ENCODE measurements at places on chromosomes 4 and X.

DNA sequence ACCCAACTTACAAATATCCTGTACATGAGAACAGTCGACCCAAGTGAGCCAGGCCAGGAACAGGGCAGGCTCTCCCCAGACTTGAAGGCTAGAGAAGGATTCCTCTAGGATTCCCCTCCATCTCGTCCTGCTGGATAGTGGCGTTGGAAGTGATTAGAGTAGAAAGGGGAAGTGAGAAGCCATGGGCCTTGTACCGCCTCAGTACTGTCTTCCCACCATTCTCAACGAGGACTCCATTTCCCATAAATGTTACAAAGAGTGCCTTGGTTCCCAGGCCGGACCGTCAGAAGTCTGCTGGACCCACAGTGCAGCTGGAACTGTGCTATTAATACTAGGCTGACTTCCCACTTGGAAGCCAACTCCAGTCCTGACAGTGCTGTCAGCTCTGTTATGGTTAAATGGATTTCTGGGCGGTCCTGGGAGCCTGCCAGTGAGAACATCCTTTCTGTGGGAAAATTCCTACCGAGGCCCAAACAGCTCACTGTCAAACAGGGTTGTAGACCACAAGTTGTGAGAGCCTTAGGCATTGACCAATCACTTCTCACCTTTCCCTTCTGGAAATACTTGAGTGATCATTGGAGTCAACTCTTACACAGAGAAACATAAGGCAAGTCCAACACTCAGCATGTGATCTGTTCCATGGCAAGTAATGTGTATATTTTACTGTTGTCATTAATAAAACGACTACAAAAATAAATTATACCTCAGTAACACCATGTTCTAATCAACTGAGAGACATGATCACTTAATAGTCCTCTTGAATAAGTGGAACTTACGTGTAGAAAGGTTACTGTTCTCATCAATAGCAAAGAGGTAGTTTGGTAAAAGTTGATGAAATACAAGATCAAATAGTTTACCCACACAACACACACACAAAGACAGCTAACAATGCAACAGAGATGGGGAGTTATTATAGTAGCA lies 58.4 kb downstream of the AMELX start:
- DNase-seq = no peak

- no peak for DNase-seq
Measured at GRCh38 chrX:20653070-20653469, 386.4 kb upstream of the RPS6KA3 start.

GRCh38 chr4:138003248-138003647 lies 238.9 kb downstream of the SLC7A11 start:
- DNase-seq = no peak

DNA sequence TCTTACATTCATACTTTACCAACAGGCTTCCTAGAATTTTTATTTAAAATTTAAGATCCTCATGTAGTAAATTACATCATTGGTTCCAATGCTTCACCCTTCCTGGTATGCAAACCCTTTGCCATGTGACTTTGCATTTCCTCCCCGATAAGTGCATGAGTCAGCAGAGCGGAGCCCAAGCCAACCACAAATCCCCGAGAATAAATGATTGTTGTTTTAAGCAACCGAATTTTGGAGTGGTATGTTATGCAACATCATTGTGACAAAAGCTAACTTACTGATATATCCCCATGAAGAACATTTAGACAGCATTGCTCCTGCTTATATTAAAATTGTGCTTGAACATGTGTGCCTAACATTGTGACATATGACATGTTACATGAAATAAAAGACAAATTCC lies 199.4 kb upstream of the DDX53 start:
- no peak for DNase-seq

- no peak for DNase-seq
Measured at GRCh38 chr4:182809417-182810102, 107.6 kb downstream of the DCTD start.

GRCh38 chr4:39530682-39531081 lies 3.4 kb upstream of the UGDH start:
- DNase-seq = no peak

GRCh38 chrX:151176231-151176750 lies at the start of gene GPR50:
Gene GPR50, plus strand, starts transcription at chrX:151176584. Its CDS starts 138 bp downstream, at chrX:151176722.
- DNase-seq = no peak

DNA sequence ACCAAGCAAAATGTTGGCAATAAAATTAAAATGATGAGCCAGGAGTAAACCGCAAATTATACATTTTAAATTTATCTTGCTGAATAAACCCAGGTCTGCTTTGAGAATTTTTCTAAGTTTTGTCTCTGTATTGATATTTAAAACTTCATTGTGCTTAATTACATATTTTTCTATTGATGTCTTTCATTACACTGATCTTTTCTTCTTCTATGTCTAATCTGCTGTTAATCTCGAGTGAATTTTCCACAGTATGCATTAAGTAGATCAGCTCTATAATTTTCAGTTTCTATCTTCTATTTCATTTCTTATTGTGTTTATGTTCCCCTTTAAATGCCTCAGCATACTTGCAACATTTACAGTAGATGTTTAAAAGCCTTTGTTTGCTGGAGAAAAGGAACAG lies 918.7 kb downstream of the FAT4 start:
- no peak for DNase-seq

DNA sequence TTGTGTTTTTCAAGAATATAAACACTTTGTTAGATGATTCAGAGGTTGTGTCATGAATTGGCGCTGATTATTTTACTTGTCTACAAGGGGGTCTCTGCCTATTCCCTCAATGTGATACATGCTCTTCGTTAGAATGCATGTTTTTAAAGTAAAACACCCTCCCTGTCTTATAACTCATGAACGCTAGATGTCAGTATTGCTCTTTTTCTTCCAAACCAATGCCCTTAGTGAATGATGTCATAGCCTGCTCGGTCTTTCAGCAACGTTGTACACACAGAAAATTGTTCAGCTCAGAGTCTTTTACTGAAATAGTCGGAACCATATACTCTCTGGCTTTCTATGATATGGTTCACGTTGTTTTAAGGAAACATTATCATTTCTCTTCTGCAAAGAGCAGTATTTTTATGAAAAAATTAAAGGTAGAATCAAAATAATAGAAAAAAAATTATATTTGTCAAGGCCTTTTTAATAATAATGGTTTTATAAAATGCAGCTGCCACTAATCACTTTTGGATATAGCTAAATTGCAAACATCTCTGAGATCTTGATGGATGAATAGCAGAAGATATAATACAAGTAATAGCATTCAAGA lies 292.9 kb downstream of the TLL1 start:
- DNase-seq = no peak

GRCh38 chrX:47316276-47317025 lies 53.9 kb upstream of the ZNF157 start:
- no peak for DNase-seq

GRCh38 chrX:16138108-16138427 lies 14.7 kb downstream of the GRPR start:
- no peak for DNase-seq

DNA sequence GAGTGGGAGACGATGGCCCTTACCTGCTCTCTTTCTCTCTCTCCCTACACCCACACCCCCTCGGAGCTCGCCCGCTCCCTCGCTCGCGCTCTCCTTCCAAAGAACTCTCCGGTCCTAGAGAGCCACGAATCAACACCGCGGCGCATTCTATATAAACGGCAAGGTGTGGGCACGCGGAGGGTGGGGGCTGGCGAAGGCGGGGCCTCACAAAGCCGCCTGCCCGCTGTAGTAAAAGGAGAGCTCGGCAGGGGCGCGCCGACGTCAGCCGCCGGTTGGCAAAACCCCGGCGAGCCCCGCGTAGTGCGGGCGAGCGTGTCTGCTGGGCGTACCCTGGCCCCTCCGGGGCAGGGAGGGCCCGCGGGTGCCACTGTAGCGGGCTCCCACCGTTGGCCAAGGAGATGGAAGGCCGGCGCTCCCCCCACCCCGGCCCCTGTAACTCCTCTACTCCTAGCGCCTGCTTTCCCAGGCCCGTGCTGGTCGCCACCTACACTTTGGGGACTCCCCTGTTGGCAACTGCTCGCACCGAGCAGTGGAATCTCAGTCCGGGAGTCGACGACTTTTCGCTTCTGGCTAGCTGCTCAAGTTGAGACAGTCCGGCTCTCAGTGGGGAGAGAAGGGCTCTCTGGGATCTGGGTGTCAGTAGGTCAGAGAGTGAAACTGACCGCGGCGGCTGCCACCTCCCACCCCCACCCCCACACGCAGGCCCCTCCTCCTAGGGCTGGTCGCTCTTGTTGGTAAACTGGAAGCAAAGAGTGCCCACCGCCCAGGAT lies 325.5 kb upstream of the F9 start:
- DNase-seq = no peak

DNA sequence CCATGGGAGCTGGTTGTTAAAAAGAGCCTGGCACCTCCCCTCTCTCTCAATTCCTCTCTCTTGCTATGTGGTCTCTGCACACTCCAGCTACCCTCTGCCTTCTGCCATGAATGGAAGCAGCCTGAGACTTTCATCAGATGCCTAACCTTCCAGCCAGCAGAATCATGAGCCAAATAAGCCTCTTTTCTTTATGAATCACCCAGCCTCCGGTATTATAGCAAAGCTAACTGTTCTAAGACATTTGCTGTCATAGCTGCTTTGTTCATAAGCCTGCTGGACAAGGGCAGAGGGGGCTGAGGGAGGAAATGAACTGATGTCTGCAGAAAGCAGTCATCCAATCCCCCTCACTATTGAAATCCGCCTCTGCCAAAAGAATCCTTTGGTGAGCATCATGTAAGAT lies 196.7 kb downstream of the ZNF330 start:
- no peak for DNase-seq

GRCh38 chr4:51923343-51923742 lies 80.4 kb downstream of the DCUN1D4 start:
- DNase-seq = no peak

DNA sequence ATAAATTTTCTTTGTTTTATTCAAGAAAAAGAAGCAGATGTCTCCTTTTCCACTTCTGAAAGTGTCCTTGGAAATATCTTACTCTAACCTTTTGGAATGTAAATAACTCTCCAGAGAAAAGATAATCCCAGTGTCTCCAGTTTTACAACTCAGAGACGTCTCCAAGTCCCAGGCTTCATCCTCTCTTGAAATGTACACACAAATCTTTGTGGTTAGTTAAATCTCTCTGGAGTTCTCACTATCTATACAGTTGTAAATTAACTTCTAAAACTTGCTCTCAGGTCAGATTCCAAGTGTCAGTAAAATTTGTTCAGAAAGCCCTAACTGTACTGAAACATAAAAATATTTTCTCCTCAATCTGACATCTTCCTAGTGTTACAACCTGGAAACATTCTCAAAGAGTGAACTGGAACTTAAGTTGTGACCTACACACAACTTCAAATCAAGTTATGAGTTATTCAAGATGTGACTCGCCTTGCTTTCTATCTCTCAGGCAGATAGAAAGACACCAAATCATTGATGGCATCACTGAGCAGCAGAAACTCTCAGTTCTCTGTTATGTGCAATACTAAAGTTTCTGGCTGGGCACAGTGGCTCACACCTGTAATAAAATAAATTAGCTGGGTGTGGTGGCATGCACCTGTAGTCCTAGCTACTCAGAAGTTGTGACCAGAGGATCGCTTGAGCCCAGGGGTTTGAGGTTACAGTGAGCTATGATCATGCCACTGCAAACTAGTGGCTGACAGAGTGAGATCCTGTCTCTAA lies 284.2 kb downstream of the RCHY1 start:
- DNase-seq = no peak

DNA sequence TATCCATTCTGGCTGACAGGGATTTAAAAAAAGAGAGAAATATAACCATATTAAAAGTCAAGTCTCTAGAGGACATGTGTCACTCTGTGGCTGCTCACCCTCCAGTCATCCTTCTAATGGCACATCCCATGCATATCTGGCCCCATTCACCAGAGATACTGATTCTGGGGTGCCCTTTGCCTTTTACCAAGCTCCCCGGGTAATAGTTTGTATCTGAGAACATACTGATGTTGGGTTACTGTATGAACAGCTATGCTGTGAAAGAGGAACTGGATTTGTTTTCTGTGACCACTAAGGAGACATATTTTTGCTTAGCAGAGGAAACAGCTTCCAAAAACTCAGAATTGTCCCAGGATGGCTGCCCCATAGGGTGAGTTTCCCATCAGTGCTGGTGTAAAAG lies 56.0 kb downstream of the SAT1 start:
- no peak for DNase-seq

GRCh38 chr4:123783921-123784320 lies 387.3 kb downstream of the SPRY1 start:
- no peak for DNase-seq

- no peak for DNase-seq
Measured at GRCh38 chr4:156946516-156947424, 24.8 kb downstream of the PDGFC start.

DNA sequence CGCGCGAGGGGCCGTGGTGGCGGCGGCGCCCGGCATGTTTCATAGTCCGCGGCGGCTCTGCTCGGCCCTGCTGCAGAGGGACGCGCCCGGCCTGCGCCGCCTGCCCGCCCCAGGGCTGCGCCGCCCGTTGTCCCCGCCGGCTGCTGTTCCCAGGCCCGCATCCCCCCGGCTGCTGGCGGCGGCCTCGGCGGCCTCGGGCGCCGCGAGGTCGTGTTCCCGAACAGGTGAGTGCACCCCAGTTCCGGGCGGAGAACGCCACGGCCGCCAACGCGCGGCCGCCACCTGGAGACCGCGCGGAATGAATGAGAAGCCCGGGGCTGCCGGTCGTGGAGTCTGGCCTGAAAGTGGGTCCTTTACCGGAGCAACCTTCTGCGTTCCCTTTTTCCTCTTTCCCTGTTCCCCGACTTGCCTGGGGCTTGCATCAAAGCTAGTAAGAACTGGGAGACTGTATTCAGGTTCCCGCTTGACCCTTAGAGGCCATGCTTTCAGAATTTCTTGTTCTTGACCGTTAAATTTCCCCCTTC lies 429 bp downstream of the NOCT start:
- peak; percentile 39 for DNase-seq

DNA sequence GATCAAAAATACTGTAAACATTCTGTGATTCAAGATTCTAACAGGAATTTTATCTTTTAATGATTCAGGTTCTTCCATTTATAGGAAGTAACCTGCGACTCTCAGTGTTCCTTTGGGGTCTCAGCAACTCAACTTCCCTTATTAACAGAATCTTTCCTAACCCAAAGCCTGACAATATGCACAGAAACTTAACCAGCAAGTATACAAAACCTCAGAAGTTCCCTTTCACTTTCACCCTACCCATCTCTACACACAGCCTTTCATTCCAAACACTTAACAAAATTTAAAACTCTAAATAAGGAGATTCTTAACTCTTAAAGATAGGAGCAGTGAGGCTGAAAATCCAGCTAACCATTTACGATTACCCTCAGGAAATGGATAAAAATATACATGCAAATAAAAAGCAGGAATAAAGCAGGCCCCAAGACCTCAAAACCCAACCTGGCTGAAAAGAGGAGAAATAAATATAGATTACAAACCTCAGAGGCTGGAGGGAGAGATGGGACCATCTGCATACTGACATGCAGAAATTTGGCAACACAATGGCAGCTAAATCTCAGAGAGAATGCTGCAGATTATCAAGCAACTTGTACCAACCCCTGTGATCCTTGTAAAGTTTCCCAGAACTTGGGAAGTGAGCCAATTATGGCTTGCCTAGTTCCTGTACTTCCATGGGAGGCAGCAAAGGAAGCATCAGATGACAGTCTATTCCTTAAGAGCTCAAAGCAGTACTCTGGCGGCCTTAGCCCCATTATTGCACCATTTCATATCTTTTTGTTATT lies 101.0 kb downstream of the ATP11C start:
- DNase-seq = no peak

- no peak for DNase-seq
Measured at GRCh38 chr4:140037353-140038030, 116.5 kb downstream of the MAML3 start.

All from stimulated activated CD4-positive, alpha-beta T cell treated with anti-CD3 and anti-CD28 coated beads, TNF-alpha, amount 100 ng/mL, for 4 hours (primary cell).